Stimulated activated naive B cell treated with anti-CD40 and anti-IgM and Interleukin-4, amounts not matched to agents 10 μg/mL and 1 μg/mL and 100 μg/mL, for 72 hours (primary cell): ENCODE measurements at places on chromosomes 1 and 21.
A peak's percentile ranks its signal among the peaks of the same experiment; 100 is the strongest.

- no peak for DNase-seq
These were observed 10.7 kb upstream of the ELF3 start for GRCh38 chr1:201999625-202000238.

DNA sequence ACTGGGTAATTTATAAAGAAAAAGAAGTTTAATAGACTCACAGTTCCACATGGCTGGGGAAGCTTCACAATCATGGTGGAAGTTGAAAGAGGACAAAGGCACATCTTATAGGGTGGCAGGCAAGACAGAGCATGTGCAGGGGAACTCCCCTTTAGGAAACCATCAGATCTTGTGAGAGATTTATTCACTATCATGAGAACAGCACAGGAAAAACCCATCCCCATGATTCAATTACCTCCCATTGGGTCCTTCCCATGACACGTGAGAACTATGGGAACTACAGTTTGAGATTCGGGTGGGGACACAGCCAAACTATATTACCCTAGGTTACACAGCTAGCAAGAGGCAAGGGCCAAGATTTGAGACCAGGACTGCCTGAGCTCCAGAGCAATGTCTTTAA lies 30.4 kb upstream of the SOX13 start:
- no peak for DNase-seq

DNA sequence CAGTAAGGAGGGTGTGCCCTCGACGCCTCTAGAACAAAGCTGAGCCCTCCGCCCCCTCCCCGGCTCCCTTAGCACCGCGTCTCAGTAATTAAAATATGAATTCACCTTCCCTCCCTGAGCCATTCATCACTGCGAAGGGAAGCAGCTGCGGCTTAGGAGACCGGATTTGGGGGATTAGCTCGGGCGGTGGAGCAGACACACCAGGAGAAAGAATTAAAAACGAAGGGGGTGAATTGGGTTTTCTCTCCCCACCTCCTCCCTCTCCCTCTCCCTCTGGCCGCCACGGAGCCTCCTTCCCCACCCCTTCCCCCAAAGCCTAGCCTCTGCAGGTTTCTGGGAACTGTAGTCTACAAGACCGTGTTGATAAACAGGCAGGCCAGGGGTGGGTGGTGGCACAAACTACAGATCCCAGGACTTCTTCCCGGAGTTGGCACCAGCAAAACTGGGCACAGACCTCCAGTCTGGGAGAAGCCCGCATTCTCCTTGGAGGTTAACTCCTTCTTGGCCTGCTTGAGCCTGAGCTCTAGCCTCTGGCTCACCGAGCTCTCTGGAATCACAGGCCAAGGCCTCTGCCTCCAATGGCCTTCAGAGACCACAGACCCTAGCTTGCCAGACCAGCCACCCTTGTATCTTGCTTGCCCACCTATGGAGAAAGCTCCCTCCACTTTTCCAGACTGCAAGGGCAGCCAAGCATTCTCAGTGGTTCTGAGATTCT lies 10.8 kb downstream of the BLACAT1 start:
- no peak for DNase-seq

DNA sequence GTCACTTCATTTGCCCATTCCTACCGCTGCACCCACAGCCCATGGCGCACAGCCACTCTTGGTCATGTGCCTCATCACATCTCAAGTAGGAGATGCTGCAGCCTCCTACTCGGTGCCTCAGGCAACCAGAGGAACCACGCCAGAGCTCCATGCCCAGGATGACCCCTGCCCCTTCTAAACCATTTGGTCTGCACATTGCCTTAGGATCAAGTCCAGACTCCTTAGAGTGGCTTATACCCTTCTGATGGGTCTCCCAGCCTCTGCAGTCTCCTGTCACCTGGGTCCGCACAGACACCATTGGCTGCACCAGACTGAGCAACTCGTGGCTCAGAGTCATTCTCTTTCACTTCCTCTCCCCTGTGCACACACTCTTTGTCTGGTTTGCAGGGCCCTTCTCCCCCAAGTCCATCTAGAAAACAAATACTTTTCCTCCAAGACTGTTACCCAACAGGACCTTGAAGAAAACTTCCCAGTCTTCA lies 2.2 kb upstream of the ADORA3 start:
- DNase-seq = peak; percentile 66

DNA sequence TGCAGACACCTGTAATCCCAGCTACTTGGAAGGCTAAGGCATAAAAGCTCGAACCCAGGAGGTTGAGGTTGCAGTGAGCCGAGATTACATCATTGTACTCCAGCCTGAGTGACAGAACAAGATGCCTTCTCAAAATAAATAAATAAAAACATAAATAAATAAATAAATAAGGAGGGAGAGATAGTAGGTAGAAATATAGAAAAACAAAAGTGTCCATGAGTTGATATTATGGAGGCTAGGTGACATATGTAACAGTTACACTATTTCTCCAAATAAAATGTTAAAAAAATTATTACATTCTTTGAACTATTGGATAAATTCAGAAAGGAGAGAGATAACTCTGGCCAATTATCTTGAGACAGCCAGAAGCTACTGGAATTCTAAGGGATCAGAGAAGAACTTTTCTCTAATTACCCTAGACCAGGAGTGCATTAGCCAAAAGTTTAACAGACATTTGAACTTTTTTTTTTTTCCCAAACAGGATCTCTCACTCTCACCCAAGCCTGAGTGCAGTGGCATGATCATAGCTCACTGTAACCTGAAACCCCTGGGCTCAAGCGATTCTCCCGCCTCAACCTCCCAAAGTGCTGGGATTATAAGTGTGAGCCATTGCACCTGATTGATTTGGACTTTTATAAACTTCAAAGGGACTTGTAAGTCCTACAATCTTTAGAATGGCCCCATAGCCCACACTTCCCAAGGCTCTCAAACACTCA lies 17.6 kb downstream of the SYNJ1 start:
- DNase-seq = no peak
